ENCODE measurements at places on chromosomes 3 and 15.

DNA sequence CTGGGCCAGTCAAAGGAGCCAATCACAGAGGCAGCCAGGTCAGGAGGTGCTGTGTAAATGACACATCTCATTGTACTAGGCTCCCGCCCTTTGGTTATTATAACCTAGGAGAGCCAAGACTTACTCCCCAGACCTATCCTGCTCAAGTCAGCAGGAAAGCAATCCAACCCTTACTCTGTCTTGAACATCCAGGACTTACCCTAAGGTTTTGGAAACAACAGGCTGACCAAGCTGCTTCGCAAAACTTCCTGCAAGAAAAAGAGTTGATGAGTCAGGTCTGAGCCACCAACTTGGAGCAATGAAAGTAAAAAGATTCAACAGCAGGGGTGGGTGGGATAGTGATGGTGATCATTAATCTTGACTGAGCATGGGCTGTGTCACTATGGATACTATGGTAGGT is 144.4 kb downstream of the MYLK start:
- DNase-seq: no peak

GRCh38 chr15:72463702-72464101 is 10.4 kb upstream of the ARIH1 start:
- DNase-seq: no peak

GRCh38 chr3:193174140-193174539 is 66.9 kb upstream of the PLAAT1 start:
- no peak for DNase-seq

DNA sequence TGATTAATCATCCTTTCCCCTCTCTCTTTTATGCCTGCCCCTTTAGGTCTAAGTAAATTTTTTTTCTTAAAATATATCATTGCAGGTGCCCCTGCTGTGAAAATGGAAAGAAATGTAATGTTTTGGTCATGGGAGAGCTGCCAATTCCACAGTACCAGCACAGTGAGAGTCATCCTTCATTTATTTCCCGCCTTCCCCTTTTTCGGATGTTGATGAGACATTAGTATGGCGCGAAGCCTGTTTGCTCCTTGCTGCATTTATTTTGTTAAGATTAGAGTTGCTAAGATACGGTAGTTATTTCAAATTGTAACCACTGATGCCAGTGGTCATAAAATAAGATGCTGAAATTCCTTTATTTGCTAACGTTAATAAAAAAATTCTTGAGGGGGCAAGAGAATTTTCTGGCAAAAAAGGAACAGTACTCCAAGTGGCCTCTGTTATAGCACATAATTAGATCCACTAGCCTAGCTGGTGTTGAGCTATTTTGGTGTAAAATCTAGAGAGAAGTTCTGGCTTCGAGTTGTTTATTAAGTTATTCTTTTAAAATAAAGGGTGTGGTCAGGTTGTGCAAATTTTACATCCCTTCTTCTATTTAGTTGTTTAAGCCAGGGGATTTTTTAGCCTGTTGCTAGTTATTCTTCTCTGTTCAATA is 62.8 kb downstream of the MDFIC2 start:
- no peak for DNase-seq

- no peak for DNase-seq
Observed at GRCh38 chr3:94114666-94115065, 51.8 kb downstream of the NSUN3 start.

DNA sequence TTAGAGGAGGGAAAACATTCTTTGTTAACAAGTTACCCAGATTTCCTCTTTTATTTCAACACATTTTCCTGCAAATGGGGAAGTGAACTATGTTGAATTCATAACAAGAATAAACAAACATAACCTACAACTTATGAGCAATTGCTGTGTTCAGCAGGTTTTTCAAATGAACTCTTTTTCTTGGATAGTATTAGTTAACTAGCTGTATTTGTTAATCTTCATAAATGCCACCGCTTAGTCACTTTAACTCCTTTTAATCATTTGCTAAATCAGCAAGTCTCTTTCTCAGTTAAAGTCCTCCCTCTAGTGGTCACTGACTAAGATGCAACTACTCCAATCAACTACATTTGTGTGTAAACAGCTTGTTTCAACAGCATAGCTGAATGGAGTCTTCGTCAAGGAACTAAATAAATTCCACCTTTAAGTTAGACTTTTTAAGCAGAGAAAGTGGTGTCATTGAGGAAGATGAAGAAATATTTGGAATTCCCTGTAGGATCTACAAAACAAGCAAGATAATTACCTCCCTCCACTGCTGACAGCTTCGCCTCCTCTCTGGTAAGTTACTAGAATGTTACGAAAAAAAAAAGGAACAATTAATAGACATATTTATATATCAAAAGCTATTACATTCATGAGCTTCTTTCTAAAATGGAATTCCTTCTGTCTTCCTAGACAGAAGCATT is 1122.0 kb downstream of the ROBO1 start:
- DNase-seq: peak; percentile 15

GRCh38 chr3:132433121-132433520 is 15.8 kb downstream of the DNAJC13 start:
- no peak for DNase-seq

DNA sequence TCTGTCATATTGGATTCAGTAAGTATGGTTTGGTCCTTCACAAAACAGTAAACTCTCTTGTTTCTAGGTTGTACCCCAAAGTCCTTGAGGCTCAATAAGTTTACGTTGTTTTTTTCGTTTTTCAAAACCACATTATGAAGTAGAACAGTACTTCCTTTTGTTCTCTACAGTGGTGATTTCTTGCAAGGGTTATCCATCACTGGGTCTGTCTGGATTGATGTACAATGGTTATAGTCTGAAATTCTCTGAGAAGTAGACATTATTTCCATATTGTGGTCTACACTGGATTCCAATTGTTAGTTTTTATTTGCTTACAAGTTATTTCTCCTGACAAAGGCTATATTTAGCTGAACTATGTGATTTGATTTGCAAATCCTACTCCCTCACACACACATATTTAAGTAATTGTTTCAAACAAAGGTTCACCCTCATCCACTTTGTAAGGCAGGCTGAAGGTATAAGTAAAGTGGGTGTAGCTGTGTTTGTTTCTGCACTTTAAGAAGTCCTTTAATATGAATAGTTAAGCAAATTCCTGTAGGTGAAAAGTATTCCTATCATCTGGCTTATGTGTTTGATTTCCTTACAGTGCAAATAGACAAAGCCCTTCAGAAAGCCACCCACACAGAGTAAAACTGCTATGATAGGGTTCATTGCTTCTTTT is 64.2 kb upstream of the MME start:
- no peak for DNase-seq

DNA sequence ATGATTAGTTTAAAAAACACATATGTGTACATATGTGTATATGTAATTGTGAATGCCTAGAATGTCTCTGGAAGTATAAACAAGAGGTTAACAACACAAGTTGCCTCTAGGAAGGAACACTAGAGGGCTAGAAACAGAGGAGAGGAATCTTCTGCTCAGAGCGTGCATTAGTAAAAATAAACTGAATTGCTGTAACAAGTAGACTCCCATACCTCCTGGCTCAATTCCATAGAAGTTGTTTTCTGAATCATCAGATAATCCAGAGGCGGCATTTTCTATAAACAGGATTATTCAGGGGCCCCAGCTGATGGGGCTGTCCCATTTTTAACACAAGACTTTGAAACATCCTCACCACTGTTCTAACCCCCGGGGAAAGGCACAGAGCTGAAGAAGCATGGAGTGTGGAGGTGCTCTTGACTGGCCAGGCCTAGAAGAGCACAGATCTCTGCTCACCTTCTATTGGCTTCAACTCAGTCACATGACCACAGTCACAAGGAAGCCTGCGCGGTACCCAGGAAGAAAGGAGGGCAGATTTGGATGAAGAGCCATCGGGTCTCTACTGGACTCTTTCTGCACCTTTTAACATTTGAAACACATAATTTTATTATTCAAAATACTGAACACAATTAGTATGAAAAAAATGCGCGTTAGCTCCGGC is 145.7 kb downstream of the TLE3 start:
- no peak for DNase-seq

DNA sequence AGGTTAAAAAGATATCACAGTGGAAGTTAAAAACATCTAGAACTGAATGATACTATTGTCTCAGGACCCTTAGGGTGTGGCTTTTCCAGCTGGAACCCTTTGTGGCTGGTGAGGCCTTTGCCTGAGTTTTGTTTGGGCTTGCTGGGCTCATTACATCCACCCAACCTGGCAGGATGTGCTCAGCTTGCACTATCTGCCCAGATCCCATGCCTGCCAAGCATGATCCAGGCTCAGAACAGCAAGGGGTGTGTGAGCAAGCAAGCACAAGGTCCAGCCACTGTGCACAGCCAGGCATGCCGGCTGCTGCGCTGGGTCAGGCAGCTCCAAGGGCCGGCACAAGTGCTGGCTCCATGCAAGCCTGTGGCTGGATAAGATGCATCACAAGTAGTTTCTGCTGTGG is 512.7 kb upstream of the CDIN1 start:
- no peak for DNase-seq

- DNase-seq: no peak
Observed at GRCh38 chr15:58138106-58138505, at the start of gene AQP9. AQP9 (plus strand) TSS chr15:58138381; CDS start chr15:58138566, 185 bp downstream.

DNA sequence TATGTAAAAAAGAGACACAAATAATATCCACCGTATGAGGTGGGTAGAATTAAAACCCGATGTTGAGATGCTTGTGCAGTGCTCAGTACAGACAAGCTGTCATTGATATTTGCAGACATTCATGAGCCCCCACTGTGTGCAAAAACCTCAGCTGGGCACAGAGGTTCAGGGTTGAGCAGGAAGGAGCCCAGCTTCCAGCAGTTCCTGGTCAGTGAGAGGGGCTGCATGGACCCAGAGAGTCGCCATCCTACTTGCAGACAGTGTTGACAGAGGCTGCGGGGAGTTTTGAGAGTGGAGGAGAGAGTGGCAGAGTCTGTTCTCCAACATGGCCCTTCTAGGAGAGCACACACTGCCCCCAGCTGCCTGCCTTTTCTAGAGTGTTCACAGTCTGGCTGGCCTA is 6.1 kb upstream of the LTF start:
- DNase-seq: no peak

DNA sequence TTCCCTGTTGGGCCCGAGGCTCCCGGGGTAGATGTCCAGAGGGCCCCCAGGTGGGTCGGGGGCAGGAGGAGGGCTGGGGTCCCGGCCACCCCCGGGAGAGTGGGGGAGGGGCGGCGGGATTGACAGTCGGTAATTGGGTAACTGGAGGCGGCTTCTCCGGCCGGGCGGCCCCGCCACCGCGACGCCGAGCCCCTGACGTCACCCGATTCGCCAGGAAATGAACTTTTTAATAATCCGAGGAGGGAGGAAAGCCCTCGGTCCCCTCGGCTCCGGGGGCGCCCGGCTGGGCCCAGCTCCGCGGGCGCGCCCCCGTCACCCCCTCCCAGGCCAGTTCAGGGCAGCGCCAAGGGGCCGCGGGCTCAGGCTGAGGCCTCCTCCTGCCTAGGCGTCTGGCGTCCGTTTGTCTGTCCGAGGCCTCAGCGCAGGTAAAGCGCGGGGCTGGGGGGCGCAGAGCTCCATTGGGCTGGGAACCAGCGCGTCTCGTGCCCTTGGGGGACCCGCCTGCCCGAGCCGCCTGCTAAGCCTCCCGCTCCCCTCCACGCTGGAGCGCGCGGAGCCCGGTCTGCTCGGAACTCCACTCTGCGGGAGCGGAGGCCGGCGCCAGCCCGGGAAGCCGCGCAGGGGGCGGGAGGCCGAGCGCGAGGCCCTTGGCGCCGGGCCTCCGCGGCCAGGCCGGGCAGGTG is 3.9 kb downstream of the GATA2 start:
- no peak for DNase-seq

- DNase-seq: no peak
Observed at GRCh38 chr3:32817257-32817557, 590 bp upstream of the TRIM71 start.
